ENCODE measurements at places on chromosomes 11 and 22.

DNA sequence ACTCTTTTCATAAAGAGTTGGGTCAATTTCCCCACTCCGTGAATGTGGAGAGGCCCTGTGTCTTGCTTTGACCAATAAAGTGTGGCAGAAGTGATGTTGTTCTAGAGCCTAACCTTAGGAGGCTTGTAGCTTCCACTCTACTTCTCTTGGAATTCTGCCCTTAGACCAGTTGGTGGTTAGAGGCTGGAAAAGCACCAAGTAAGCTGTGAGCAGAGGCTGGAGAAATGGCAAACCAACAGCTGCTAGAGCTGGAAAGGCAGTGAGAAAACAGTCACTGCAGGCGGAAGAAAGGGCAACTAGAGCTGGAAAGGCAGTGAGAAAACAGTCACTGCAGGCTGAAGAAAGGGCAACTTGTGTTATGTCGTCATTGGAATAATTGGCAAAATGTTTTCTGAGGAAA, 29.8 kb upstream of the MSANTD2 start:
- H3K36me3 ChIP-seq = no peaks in the 10 kb centered on the region
- no peak for DNase-seq
- no peaks in the 10 kb centered on the region for H3K4me1 ChIP-seq
- H3K27me3 ChIP-seq = peaks cover 25% of the 10 kb centered on the region

GRCh38 chr22:49949914-49950292, 10.7 kb upstream of the PIM3 start:
- H3K4me1 ChIP-seq = peaks cover 4% of the 10 kb centered on the region
- no peak for DNase-seq
- H3K4me3 ChIP-seq = no peak overlapping the region
- no peaks in the 10 kb centered on the region for H3K36me3 ChIP-seq
- peak overlapping the region; percentile 61 for H3K27ac ChIP-seq
- H3K27me3 ChIP-seq = no peaks in the 10 kb centered on the region

DNA sequence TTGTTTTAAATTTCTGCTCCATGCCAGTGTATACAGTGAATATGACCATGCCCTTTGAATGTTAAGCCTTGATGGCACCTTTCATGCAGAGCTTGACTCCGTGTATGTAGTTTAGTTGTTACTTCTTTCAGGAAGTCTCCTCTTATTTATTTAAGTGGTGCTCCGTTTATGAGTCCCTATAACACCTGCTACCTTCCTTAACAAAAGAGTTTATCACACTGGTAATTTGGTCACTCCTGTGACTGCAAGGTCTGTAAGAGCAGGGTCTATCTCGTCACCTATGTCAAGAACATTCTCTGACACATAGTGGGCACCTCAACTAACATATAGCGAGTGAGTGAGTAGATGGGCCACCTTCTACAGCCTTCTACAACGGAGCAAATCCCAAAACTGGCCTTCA, 152.5 kb downstream of the CCDC34 start:
- H3K4me3 ChIP-seq = no peak overlapping the region
- no peak for DNase-seq
- H3K27ac ChIP-seq = no peak overlapping the region
- H3K4me1 ChIP-seq = peaks cover 22% of the 10 kb centered on the region
- H3K27me3 ChIP-seq = no peaks in the 10 kb centered on the region

DNA sequence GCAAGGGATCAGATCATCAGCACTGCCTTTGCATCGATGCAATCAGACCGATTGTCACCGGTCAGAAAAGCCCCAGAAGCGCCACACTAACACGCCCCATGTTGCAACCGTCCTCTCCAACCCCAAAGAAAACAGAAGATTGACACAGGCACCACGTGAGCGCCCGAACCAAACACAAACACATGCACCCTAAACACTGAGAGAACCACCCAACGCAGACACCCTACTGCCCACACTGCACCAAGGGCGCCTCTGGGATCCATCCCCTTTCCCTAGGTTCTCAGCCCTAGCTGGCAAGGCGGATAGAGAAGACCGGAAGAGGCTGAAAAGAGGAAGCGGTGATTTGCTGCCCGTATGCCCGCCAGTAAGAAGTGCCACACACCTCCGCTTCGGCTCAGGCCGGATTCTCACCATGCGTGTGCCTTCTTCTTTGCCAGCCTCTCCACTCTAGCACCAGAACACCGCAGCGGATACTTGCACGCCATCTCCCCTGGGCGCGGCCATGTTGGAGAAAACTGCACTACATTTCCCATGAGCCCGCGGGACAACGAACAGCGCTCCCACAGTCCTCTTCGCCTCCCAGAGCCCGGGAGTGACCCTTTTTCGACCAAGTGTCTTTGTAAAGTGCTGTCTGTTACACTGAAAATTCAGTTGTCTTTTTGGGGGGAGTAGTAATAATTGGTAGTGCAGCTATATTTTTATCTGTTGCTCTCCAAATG, at the start of gene ALKBH8:
TSS of gene ALKBH8 (minus strand) at position 517 of the 719 bp plus-strand sequence. CDS start 4,842 bp downstream, outside the sequence.
- peak within 1 kb of the TSS; percentile 96 for H3K4me3 ChIP-seq
- peak; percentile 43 for DNase-seq
- no peaks in the 10 kb centered on the region for H3K36me3 ChIP-seq
- H3K27me3 ChIP-seq = peaks cover 3% of the 10 kb centered on the region

DNA sequence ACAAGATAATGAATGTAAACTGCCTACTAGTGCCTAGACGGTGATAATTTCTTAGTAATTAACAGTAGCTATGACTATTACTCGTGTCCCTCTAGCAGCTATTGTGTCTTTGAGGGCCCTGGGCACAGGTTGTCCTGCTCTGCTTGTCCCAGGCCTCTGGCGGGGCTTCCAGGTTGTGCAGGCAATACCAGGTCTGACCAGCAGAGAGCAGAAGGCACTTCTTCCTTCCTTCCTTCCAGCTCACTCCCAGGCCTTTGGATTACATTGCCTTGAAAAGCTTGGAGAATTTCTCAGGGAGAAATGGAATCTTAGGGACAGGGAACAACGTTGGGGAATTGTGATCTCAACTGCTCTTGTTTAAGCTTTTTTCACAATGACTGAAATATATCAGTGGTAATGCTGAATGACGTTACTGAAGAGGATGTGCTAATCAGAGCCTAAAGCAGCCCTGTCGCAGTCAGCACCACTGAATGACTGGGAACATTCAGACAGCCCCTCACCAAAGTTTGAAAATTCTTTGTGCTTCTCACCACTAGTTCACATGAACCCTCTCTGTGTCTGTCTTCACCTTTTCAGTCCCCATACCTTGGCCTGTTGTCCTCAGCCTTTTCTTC, 8.4 kb upstream of the CCKBR start:
- H3K36me3 ChIP-seq = no peaks in the 10 kb centered on the region
- DNase-seq = peak; percentile 64
- H3K27ac ChIP-seq = peak overlapping the region; percentile 64
- no peaks in the 10 kb centered on the region for H3K27me3 ChIP-seq
